ENCODE measurements at places on chromosomes 11 and 22.

GRCh38 chr11:64340671-64341335 lies 799 bp downstream of the CCDC88B start:
- no peak for DNase-seq

GRCh38 chr11:128471138-128471661 lies 116.2 kb downstream of the ETS1 start:
- no peak for DNase-seq

- DNase-seq = no peak
Measured at GRCh38 chr22:22773979-22774604, 113.5 kb upstream of the IGLL5 start.

DNA sequence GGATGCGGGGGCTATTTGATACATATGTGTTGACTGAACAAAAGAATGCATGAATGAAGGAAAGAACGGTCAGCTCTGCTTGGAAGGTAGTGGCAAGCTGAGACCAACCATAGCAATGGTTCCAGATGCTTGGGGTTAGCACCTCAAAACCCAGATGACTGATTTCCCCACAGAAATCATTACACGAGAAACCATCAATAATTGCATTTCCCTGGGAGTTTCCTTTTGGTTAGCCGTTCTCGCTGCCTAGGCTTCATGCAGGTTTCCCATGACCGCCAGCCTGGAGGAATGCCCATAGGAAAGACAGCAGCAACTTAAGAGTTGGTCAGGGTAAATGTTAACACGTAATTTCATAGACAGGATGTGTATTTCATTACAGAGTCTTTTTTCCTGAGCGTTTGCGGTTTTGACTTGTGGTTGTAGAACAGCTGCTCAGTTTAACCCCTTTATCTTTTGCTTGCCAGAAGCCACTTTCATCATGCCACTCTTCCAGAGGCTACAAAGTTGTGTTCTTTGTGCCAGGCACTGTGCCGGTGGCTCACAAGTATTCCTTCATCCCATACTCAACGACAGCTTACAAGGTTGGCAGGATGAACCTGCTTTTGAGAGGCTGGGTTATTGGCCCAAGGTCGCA lies 2.8 kb downstream of the IL17RA start:
- no peak for DNase-seq

DNA sequence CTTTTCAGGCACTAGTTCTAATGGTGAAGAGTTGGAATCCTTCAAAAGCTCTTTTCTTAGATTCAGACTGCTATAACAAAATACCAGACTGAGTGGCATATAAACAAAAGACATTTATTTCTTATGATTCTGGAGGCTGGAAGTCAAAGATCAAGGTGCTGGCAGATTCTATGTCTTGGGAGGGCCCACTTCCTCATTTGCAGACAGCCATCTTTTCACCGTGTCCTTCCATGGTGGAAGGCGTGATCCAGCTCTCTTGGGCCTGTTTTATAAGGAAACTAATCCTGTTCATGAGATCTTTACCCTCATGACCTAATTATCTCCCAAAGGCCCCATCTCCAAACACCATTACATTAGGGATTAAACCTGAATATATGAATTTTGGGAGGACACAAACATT lies 124.0 kb downstream of the NAV2 start:
- no peak for DNase-seq

DNA sequence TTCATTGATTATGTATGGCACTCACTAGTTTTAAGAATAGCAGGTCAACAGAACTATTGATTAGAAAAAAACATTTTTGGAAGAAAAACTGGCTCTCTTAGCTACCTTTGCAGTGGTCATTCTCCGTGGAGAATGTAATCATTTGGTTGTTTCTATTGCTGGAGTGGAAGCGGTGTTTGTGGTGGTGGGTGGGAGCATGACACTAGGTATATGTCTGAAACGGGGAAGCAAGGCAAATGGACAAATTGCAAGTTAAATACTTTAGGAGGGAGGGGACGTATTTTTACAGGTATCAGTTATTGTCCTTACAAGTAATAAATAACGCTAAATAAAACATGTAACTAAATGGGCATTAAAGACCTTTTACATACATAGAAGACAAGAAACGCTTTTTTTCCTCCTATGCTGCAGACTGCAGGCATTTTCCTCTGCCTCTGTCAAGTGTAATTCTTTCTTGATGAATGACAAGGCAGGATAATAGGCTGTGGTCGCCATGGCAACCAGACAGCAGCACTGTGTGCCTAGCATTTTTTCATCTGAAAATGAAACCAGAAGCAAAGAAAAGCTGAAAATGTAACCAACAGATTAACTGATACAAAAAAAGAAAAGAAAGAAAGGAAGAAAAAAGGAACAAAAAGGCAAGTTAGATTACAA lies 46.2 kb downstream of the BLID start:
- peak; percentile 22 for DNase-seq

DNA sequence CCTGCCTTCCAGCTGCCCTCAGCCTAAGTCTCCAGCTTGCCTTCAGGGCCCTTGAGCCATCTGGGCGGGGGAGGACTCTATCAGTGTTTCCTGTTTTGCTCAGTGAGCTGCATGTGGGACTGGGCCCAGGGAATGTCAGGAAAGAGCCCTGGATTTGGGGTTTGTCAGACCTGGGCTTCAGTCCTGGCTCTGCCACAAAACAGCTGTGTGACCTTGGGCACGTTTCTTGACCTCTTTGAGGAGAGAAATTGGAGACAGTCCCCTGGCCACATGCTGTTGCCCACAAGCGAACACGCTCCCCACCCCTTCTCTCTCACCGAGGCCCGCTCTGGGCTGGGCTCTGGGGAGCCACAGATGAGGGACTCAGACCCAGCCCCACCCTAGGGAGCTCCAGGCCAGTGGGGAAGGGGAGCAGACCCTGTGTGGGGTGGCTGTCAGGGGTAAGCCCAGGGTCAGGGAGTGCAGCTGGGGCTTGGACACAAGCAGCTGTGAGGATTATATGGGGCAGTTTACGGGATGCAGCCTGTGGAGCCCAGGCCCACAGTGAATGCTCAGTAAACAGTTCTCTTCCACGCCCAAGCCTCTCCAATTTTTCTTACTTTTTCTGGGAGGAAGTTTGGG lies 12.3 kb downstream of the MYO7A start:
- DNase-seq = peak; percentile 57

GRCh38 chr22:45602004-45602733 lies 69.5 kb upstream of the ATXN10 start:
- no peak for DNase-seq

DNA sequence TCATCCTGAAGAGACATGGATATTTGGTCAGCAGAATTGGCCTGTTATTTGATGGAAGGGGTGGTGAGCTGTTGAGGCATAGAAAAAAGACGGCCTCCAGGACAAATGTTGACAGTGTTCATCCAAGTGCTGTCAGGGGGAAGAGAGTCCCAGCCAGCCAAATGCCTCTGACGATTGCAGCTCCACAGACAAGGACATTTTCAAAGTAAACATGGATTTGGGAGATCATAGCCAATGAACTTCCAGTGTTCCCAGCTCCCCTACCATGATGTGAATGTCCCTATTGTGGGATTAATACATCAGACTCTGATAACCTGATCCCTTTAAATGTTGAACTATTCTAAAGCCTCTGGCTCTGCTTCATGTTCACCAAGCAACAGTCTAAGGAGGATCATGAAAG lies 31.2 kb upstream of the PSMA1 start:
- no peak for DNase-seq

DNA sequence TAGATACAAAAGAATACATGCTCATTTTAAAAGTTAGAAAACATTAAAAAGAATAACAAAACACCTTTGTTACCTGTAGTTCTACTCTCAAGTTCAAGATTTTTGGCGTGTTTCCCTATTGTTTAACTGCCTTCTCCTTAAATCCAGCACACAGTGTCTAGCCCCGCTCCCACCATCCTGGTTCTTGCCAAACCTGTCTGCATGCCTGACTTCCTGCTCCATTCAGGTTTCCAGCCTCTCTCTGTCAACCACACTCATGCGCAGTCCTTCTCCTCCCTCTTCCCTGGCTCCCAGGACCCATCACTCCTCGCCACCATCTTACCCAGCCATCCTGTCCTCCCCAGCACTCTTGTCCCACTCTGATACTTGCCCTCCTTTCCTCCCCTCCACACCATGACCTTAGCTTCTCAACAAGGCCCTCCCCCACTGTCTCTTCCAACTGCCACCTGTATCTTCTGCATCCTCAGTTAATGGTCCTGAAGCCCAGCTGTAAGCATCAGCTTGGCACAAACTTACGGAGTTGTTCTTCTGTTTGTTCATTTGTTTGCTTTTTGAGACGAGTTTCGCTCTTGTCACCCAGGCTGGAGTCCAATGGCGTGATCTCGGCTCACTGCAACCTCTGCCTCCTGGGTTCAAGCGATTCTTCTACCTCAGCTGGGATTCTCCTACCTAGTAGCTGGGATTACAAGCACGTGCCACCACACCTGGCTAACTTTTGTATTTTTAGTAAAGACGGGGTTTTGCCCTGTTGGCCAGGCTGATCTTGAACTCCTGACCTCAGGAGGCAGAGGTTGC lies 7.5 kb upstream of the MYH9 start:
- no peak for DNase-seq

DNA sequence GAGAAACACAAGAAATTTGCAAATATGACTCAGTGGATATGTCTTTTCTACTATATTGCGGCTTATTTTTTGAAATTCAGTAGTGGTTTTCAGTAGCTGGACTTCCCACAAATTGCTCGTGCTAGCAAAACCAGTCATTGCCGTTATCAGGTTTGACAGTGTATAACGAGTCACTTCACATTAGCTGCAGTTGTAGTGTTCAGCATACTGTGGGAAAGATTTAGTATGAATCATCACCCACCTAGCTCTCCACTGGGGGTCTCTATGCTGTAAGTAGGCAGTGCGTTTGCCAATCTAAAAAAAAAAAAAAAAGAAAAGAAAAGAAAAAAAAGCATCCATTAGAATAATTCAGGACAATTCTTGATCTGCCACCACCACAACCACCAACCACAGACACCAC lies 1318.9 kb downstream of the LRRC4C start:
- DNase-seq = no peak

GRCh38 chr11:68328374-68329091 lies 16.1 kb downstream of the LRP5 start:
- no peak for DNase-seq

DNA sequence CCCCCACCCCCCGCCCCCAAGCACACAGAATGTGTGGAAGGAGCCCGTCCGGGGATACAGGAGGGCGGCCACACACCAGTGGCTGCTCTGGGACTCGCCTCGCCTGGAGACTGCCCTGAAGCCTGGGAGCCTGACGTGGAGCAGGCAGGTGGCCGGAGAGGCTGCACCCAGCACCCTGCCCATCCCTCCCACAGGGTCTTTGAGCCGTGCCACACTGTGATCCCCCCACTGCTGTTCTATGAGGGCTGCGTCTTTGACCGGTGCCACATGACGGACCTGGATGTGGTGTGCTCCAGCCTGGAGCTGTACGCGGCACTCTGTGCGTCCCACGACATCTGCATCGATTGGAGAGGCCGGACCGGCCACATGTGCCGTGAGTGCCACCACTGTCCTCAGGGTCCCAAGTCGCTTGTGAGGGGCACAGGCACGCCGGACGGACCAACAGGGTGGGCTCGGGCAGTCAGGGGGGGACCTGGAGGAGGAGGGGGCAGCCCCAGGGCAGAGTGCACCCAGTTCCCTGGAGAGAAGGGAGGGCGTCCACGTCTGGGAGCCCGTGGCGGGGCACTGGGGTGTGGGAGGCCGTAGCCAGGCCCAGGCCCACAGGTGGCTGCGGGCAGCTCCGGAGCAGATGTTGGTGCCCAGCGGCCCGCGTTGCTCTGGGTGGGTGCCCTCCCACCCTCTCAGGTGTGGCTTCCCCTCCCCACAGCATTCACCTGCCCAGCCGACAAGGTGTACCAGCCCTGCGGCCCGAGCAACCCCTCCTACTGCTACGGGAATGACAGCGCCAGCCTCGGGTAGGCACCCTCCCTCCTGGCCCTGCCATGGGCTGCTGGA lies 27.0 kb upstream of the MUC5B start:
- DNase-seq = no peak

- no peak for DNase-seq
Measured at GRCh38 chr22:47225080-47225930, 462.9 kb downstream of the TBC1D22A start.

DNA sequence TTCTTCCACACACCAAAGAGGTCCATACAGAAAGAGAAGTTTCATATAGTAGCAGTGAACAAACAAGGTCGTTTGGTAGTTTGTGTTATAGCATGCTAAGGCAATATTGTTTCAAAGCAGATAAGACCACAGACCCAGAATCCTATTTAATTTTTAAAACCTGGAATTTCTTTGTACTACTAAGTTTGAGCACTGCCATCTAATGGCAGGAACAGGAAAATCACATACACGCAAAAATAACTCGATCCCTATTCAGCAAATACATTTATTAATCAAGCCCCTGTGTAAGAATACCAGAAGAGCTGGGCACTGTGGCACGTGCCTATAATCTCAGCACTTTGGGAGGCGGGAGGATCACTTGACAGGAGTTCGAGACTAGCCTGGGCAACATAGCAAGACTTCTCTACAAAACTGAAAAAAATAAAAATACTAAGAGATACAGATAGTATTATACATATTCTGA lies 2.9 kb upstream of the BTBD10 start:
- DNase-seq = no peak

- DNase-seq = no peak
Measured at GRCh38 chr11:105000167-105000566, 22.8 kb downstream of the CASP5 start.

DNA sequence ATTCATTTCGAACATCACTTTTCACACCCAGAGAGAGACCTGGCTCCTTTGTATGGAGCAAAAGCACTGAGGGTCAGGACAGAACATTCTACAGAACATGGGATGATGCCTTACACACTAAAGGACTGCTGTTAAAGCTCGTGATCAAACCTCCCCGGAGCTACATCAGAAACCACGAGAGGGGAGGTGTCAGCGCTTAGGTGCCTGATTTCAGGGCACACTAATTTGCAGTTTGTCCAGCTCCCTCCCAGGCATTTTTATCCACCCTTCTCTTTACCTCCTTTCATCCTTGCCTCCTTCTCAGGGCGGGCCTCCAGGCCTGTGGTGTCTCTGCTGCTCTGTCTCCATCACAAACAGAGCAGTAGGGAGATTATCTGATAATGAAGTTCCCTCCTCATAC lies 127.5 kb downstream of the VPREB1 start:
- DNase-seq = no peak

- no peak for DNase-seq
Measured at GRCh38 chr11:64086258-64087123, 50.8 kb downstream of the FLRT1 start.

- DNase-seq = no peak
Measured at GRCh38 chr22:36773935-36774334, 2.0 kb downstream of the IFT27 start.

DNA sequence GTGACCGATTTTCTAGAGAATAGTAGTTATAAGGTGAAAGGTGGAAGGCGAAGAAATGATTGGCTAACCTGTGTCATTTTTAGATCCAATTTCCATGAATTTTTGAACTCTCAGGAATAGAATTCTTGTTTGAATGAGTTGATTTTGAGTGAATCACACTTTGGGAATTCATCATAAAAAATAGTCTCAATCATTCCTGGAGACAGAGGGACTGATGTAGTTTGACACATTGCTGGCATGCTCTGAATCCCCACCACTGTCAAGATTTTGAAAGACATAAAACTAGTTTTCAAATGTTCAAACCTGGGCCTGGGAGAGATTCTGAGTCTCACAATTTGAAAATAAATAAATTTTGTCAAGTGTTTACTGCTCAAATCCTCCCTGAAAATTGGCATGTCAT lies 861.4 kb upstream of the RAG2 start:
- DNase-seq = no peak

- DNase-seq = no peak
Measured at GRCh38 chr11:15742626-15743519, 613.5 kb downstream of the SOX6 start.

All from NT2/D1 (cell line).